Endothelial cell of umbilical vein (primary cell): ENCODE measurements at places on chromosomes 12 and 14. TPM values are rescaled to one million over a fixed set of nuclear protein-coding genes. Genes with fewer than 3 reads are reported as not detected.
A peak's percentile ranks its signal among the peaks of the same experiment; 100 is the strongest.

Gene SMCO2
- total RNA-seq = 0.49 and 1.2 TPM in 2 replicates

Gene PRIMA1
- not detected in 2 replicates for total RNA-seq

DNA sequence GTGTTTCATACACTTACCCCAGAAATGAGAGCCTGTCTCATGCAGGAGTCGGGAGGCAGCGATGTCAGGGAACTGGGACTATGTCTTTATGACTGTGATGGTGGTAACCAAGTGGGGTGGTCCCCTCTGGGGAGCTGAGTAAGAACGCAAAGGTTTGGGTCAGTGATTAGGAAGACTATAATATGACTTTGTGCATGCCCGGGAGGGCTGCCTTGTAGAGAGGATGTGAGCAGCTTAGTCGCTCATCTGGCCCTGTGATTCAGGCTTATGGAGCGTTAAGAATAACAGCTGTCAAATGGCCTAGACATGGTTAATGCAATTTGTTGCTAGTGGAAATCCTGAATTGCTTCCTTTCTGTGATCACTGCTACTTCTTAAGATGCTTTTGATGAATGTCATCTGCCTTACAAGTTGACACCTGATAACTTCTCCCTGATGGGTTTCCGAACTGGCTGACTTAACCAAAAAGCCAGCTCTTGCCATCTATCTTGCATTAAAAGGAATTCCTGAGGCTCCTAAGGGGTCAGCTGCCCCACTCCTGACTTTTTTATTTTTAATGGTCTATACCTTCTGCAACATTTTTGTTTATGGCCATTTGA, 35.4 kb upstream of the AACS start:
- no peaks in the 10 kb centered on the region for H3K4me1 ChIP-seq
- H3K27ac ChIP-seq = no peak overlapping the region
- no peak for DNase-seq

DNA sequence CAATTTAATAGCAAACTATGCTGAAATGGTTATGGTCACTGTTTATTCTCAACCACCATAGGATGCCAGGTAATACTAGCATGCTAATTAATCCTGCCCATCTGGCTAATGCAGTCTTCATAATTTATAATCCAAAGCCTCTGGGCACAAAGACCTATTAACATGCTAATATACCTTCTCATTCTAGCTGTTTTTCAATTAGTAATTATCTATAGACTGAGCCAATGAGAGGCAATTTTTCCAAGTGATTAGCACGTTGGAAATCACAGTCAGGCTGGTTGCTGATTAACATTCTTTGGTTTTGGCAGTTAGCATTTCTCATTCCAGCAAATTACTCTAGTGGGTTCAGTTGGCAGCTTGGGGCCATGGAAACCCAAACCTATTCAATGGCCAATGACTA, 357.2 kb downstream of the SEC23A start:
- H3K27me3 ChIP-seq = no peaks in the 10 kb centered on the region
- no peak for DNase-seq
- no peak overlapping the region for H3K27ac ChIP-seq
- H3K4me1 ChIP-seq = no peaks in the 10 kb centered on the region

- H3K27ac ChIP-seq = no peak overlapping the region
- DNase-seq = peak; percentile 2
- H3K27me3 ChIP-seq = no peaks in the 10 kb centered on the region
- no peaks in the 10 kb centered on the region for H3K36me3 ChIP-seq
- no peak overlapping the region for H3K4me3 ChIP-seq
Observed at GRCh38 chr12:23008623-23009022, 383.7 kb downstream of the ETNK1 start.

DNA sequence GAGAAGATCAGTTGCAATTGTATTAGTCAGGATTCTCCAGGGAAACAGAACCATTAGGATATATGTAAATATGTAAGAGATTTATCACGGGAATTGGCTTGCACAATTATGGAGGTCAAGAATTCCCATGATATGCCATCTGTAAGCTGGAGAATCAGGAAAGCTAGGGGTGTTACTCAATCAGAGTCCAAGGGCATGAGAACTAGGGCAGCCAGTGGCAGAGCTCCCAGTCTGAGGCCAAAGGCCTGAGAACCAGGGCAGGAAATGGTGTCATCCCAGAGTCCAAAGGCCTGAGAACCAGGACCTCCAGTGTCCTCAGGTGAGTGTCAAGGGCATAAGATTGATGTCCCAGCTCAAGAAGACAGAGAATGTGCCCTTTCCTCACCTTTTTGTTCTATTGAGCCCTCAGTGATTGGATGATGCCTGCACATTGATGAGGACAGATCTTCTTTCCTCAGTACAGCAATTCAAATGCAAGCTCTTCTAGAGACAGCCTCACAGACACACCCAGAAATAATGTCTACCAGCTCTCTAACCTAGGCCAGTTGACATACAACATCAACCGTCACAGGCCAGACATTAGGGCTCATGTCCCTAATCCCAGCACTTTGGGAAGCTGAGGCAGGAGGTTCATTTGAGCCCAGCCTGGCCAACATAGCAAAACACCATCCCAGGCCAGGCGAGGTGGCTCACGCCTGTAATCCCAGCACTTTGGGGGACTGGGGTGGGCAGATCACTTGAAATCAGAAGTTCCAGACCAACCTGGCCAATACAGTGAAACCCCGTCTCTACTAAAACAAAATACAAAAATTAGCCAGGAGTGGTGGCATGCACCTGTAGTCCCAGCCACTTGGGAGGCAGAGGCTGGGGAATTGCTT, 34.9 kb upstream of the ZNF740 start:
- H3K27me3 ChIP-seq = peaks cover 5% of the 10 kb centered on the region
- no peaks in the 10 kb centered on the region for H3K4me1 ChIP-seq
- no peak for DNase-seq
- H3K27ac ChIP-seq = no peak overlapping the region
- H3K36me3 ChIP-seq = no peaks in the 10 kb centered on the region
